CD4-positive, alpha-beta T cell treated with Interleukin-17A for 4 hours (primary cell): ENCODE measurements at places on chromosomes 1 and 21.

DNA sequence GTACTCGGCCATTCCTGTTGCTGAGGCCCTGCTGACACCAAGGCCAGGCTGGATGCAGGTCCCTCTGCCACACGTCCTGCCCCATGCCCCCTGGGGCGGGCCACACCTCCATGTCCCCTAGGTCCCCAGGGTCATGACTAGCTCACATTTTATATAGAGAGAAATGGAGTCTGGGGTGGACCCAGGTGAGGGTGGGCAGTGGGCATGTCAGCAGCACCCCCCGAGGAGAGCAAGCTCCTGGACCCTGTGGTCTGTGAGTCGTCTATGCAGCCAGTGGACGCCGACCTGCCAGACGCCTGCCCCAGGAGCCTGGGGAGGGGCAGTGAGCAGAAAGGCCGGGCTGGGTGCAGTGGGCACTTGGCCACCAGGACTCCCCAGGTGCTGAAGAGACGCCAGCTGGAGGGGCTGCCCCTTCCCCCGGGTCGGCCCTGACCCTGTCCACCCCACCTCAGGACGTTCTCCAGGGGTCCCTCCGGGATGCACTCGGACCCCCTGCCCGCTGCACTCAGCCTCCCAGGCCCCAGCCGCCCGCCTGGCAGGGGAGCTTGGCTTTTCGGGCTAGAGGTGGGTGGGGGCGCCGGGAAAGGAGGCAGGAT is 15.9 kb downstream of the SAMD11 start:
- no peak for DNase-seq

- no peak for DNase-seq
These were observed 824.6 kb upstream of the TMPRSS15 start for GRCh38 chr21:19228226-19228625.

GRCh38 chr1:1594602-1595260 is 5.2 kb downstream of the FNDC10 start:
- no peak for DNase-seq

DNA sequence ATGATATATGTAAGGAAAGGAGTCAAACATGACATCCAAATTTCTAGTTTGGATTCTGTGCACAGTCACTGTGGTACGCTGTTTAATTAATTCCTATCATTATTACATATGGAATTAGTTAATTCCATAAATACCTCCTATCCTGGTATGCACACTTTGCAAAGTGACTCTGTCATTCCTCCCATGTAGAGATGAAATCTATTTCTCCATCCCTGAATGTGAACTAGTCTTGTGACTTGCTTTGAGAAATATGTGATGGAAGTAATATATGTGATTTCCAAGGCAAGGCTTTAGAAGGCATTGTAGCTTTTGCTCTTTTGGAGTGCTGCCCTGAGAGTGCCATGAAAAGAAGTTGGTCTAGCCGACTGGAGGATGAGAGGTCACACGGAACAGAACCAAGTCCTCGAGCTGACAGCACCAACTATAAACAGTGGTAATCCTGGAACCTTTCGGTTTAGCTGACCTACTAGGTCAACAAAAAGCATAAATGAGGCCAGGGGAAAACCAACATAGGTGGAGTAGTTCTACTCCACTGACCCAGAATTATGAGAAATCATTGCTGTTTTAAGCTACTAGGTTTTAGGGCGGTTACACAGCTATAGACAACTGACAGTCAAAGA is 1.5 kb downstream of the SELENOF start:
- DNase-seq: no peak

GRCh38 chr1:178412400-178412770 is 84.4 kb downstream of the CLEC20A start:
- DNase-seq: no peak
